Stimulated activated CD8-positive, alpha-beta memory T cell treated with anti-CD3 and anti-CD28 coated beads, Interleukin-15, amount 100 ng/mL, for 4 hours (primary cell): ENCODE measurements at places on chromosomes 4 and X.

DNA sequence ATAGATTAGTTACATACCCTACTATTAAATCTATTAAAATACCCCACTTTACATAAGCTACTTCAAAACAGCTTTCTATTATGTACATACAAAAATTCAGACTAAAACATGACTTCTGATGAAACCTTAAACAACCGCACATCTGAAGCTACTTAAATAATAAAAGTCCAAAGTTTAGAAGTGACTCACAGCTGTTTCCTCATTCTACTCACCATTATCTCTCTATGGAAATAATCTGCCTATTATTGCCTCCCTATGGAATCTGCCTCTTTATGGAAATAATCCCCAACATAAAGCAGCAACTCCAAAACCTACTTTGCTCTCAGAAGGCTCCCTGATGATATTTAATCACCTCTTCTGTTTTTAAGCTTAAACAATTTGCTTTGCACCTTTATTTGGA, 15.7 kb upstream of the BANK1 start:
- no peak for DNase-seq

GRCh38 chr4:108118505-108118904, 50.2 kb downstream of the LEF1 start:
- no peak for DNase-seq

DNA sequence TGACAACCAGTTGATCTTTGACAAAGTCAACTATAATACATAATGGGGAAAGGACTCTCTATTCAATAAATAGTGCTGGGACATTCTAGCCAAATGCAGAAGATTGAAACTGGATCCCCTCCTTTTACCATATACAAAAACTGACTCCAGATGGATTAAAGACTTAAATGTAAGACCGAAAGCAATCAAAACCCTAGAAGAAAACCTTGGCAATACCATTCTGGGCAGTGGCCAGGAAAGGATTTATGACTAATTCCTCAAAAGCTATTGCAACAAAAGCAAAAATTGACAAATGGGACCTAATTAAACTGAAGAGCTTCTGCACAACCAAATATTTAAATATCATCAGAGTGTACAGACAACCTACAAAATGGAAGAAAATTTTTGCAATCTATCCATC, 185.1 kb downstream of the NPNT start:
- DNase-seq = no peak

GRCh38 chr4:126592088-126592487, 1040.7 kb upstream of the INTU start:
- DNase-seq = no peak

DNA sequence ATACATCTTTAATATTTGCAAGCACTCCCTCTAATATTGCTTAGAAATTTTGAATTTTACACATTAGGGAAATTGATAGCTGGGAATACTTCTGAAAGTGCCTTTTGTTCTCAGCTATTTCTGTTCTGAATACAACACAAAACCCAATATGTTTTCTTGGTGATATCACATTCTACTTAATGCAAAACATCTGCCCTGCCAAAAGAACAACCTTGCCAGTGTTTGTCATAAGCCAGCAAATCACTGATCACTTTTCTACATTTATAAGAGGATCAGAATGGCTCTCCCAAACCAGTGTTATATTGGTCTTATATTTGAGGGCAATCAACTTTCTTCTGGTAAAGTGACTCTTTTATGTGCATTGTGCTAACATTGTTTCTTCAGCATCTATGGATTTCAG, 126.8 kb upstream of the APOOL start:
- DNase-seq = no peak

DNA sequence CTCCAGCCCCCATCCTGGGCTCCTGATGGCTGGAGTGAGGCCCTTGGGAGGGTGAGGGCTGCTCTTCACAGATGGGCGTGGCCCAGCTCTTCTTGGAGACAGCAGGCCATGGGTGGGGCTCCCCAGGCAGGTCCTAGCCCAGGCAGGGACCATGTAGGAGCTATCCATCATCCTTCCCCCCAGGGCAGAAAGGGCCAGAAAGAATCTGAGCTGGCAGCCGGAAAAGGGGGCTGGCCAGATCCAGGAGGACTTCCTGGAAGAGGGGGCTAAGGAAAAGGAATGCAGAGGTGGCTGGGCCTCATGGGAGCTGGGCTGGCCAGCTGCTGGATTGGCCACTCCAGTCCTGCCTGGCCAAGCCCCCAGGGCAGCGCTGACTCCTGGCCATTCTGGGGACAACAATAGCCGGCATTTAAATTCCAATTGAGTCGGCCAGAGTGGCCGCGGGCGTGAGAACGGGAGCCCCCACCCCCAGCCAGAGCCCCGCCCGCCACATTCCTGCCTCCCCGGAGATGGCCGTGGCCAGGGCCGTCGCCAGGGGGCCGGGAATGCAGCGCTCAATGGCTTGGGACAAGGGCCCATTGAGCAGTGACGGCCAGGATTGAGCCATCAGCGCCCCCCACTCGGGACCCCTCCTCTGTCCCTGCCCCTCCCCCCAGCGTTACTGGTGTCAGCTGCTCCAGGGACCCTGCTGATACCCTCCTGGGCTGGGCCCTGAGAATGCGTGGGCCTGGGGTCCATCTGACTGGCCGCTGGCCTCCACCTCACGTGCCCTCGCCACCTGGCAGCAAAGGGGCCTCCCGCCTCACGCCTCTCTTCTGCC, 15.1 kb upstream of the FGFR3 start:
- no peak for DNase-seq

DNA sequence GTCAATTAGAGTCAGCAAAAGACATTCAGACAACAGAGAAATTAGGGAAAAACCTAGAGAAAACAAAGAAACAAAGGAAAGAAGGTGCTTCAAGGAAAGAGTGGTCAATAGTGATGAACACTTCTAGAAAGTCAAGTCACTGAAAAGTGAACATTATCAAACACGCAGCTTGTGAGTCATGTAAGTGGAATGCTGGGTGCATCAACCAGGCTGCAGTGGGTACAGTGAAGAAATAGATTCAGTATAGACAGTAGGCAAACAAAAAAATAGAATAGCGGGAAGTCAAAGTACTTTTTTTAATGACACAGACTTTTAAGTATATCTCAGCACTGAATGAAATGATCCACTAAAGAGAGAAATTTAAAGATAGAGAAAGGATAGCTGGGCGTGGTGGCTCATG, 245.8 kb downstream of the ARHGAP24 start:
- no peak for DNase-seq

DNA sequence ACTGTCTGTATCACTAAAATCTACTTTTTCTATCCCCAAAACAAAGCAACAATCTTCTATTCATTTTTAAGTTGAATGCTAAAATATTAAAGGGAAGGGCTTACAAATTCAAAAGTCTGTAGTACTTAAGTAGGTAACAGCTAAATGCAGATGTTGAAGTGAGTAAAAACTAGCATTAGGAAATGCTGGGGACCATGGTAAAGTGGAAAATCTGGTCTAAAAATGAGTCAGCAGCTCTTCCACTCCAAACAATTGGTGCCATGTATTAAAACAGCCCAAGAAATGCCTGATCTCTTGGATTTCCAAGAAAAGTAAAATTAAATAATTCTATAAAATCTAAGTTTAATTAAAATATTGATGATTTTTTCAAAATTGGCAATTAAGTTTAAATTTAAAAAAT, 73.3 kb upstream of the PPP3CA start:
- no peak for DNase-seq

GRCh38 chr4:23368081-23368697, 521.7 kb downstream of the PPARGC1A start:
- no peak for DNase-seq

- DNase-seq = no peak
Observed at GRCh38 chr4:749698-750666, 44.4 kb downstream of the PCGF3 start.

DNA sequence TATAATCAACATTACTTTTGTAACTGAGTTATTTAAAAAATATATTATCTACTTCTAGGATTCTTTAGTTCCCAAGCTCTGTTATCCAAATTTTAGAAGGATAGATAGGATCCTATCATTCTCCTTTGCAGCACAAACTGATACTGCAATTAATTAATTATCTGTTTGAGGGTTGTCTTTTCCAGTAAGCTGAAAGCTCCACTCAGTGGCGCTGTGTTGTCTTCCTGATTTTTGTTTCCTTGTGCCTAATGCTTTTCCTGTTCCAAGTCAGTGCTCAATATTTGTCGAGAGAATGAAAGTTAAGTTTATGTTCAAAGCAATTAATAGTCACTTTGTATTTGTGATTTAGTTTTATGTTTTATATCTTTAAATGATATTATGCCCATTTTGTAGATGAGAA, 107.4 kb upstream of the ANK2 start:
- no peak for DNase-seq

DNA sequence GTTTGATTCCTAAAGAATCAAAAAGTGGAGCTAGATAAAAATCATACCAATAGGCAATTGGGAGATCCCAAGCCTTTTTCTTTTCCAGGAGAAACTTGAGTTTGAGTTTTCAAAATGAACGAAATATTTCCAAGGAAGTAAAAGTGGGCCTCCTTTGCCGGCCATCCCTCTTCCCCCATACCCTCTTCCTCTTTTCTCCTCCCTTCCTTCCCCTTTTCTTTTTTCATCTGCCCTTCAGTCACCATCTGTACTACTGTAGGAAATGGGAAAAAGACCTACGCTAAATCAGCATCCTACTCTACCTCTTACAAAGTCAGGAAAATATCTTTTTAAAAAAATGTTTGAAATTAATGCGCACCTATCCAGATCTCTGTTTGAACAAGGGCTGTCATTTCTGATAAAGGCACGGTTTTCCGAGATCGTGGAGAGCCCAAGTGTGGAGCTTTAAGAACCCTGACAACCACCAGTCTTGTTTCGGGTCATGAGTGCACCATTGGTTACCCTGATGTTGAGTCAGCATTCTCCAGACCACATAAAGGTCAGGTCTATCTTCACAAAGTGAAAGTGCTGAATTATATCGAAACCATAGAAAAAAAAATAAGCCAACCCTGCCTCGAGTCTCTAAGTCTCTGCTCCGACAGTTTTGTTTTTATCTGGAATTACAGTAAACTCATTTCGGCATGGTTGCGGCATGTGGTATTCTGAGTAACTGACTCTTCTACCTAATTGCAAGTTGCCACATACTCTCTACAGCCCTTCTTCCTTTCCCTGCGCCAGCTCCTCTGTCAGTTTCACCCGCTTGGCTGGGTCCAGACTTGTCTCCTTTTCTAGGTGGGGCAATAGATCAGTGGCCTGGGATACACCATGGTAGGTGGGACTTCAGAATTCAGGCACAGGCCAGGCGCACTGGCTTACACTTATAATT, 140.2 kb upstream of the KLF3 start:
- DNase-seq = no peak

DNA sequence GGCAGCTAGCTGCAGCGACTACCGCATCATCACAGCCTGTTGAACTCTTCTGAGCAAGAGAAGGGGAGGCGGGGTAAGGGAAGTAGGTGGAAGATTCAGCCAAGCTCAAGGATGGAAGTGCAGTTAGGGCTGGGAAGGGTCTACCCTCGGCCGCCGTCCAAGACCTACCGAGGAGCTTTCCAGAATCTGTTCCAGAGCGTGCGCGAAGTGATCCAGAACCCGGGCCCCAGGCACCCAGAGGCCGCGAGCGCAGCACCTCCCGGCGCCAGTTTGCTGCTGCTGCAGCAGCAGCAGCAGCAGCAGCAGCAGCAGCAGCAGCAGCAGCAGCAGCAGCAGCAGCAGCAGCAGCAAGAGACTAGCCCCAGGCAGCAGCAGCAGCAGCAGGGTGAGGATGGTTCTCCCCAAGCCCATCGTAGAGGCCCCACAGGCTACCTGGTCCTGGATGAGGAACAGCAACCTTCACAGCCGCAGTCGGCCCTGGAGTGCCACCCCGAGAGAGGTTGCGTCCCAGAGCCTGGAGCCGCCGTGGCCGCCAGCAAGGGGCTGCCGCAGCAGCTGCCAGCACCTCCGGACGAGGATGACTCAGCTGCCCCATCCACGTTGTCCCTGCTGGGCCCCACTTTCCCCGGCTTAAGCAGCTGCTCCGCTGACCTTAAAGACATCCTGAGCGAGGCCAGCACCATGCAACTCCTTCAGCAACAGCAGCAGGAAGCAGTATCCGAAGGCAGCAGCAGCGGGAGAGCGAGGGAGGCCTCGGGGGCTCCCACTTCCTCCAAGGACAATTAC, 1.4 kb downstream of the AR start:
- no peak for DNase-seq

- DNase-seq = no peak
Observed at GRCh38 chr4:36024901-36025660, 219.2 kb downstream of the ARAP2 start.

GRCh38 chr4:77015390-77015789, 60.4 kb downstream of the CCNI start:
- DNase-seq = no peak
